ENCODE measurements at places on chromosomes 3 and 15. TPM values are rescaled to one million over a fixed set of nuclear protein-coding genes. Genes with fewer than 3 reads are reported as not detected.

The SLC9C1 gene
- 1.4 TPM for total RNA-seq

GRCh38 chr15:49990835-49991545 is 128.0 kb downstream of the ATP8B4 start:
- no peak for DNase-seq

The TRIM42 gene
- not detected for total RNA-seq

The BSN gene
- 0.63 TPM for total RNA-seq

The CNTN4 gene
- total RNA-seq = 0.65 TPM

The OR5AC2 gene
- not detected for total RNA-seq

- no peak for DNase-seq
These were observed 1.1 kb downstream of the SEC13 start for GRCh38 chr3:10319804-10320203.

The SAXO2 gene
- total RNA-seq = 3.6 TPM

- no peak for DNase-seq
These were observed 2.3 kb upstream of the DNAH1 start for GRCh38 chr3:52313774-52314188.

The HRH1 gene
- 0.75 TPM for total RNA-seq

DNA sequence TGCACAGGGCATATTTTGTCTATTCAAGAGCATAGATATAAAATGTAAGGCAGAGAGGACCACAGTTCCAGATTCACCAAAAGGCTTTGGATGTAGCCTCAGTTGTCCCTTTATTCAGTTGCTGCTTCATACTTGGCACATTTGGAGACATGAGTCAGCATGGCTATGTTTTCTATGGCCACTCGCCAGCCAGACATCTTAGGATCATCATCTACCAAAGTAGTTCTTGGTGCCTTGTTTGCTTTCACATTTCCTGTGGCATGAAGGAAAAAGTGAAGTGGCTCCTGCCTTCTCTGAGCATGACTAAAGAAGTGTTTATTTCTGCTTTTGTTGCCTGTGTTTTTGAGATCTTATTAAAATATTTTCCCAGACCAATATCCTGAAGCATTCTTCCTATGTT is 7.2 kb downstream of the SUSD5 start:
- DNase-seq = no peak

GRCh38 chr3:59326246-59327024 is 276.6 kb upstream of the CFAP20DC start:
- DNase-seq = no peak
